Activated naive CD4-positive, alpha-beta T cell treated with Interleukin-2 at 50 U/mL for 16 hours (primary cell): ENCODE measurements at places on chromosomes 4 and X.

DNA sequence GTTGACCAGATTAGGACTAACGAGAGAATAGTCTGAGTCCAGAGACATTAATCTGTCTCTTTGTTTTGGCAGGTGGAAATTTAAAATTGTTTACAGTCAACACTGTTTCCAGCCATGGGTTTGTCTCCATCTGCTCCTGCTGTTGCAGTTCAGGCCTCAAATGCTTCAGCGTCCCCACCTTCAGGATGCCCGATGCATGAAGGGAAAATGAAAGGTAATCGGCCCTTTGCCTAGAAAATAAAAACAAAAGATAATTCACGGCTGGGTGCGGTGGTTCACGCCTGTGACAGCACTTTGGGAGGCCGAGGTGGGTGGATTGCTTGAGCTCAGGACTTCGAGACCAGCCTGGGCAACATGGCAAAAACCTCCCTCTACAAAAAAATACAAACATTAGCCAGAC, 815 bp downstream of the HCCS start:
- no peak for DNase-seq

- no peak for DNase-seq
These were observed 1.9 kb downstream of the NPNT start for GRCh38 chr4:105896984-105897775.

- DNase-seq: no peak
These were observed 28.3 kb upstream of the ALG13 start for GRCh38 chrX:111652719-111653118.

DNA sequence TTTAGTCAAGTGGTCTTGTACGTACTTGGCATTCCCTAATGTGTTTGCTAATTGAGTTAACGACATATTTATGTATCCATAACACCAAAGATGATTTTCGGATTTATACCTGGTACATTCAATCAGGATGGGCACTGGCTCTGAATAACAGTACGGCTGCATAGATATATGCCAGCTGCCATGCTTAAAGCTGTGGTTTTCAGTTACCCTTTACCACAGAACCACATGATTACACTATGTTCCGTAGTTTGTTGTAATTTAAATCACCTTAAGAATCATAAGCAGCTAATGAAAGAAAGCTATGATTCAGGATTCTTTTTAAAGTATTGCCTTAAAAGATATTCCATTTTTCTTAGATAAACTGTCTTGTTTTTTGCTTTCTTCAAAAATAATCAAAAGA, 53.6 kb downstream of the FIP1L1 start:
- no peak for DNase-seq

DNA sequence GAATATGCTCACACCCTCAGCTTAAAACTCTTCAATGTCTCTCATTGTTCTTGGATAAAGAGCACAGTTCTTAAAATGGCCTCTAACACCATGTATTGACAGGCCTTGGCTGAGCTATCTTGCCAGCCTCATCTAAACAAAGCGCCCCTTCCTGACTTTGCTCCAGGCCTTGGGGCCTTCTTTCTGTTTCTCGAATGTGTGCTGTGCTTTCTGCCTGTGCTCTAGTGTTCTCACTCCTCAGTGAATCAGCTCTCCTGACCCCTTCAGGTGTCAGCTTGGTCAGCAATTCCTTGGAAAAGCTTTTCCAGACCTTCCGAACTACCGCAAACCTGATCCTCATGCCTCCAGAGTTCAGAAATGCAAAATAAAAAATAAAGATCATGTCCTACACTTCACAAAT, 346.3 kb upstream of the FSTL5 start:
- no peak for DNase-seq

- no peak for DNase-seq
These were observed 74.4 kb downstream of the RNF150 start for GRCh38 chr4:141058591-141059512.

GRCh38 chr4:77349796-77350195, 192.8 kb downstream of the CCNG2 start:
- no peak for DNase-seq

DNA sequence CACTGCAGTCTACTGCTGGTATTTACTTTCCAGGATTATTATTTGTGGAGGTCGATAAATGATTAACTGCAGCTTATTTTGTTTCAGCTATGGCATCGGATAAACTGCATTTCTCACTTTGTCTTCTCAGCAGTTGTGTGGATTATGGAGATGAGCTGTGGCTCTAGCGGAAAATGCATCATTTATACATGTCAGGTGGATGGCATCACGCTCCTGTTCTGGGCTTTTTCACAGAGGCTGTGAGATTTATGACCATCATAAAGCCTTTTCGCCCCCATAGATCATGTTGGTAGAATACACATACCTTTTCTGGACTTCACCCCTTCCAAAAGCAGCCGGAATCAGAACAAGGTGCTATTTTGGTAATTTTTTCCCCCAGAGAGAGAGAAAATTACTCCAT, 118.8 kb upstream of the MAGEB18 start:
- no peak for DNase-seq

- DNase-seq: no peak
These were observed 290.4 kb upstream of the MAGEB16 start for GRCh38 chrX:35507701-35508100.

DNA sequence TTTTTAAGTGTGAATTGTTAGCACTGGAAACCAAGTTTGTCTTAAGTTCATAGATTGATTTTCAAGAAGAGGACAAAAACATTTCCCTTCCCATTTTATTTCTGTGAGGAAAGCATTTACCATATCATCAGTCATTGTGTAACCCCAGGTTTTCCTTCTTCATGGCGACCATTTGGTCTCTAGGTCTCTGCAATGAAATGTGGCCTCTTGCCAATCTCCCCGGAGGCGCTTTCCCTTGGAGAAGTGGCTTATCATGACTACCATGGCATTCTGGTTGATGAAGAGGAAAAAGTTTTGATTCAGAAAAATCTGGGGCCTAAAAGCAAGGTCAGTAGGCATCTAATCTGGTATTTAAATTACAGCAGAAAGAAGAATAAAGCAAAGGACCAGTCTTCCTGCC, 54.4 kb downstream of the ADD1 start:
- DNase-seq: no peak

DNA sequence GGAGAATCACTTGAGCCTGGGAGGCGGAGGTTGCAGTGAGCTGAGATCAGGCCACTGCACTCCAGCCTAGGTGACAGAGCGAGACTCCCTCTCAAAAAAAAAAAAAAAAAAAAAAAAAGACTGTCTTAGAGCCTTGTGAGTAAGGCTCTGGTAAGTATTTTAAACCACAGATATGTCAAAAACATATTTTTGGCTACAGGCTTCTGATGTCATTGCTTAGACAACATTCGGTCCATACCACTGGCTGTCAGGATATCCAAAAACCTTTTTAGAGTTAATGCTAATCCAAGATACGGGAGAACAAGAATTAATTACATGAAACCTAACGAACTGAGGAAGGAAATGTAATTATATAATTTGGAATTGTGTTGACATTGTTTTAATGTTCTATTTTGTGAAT, 999.5 kb upstream of the PABPC4L start:
- DNase-seq: no peak
